ENCODE measurements at places on chromosomes 1 and 21. TPM values are rescaled to one million over a fixed set of nuclear protein-coding genes. Genes with fewer than 3 reads are reported as not detected.
A peak's percentile ranks its signal among the peaks of the same experiment; 100 is the strongest.

GRCh38 chr1:85091671-85092280, 43.5 kb upstream of the MCOLN3 start:
- peak overlapping the region; percentile 10 for H3K4me3 ChIP-seq
- no peak for DNase-seq
- no peaks in the 10 kb centered on the region for H3K36me3 ChIP-seq
- no peaks in the 10 kb centered on the region for H3K27me3 ChIP-seq
- H3K27ac ChIP-seq, result no peak overlapping the region

DNA sequence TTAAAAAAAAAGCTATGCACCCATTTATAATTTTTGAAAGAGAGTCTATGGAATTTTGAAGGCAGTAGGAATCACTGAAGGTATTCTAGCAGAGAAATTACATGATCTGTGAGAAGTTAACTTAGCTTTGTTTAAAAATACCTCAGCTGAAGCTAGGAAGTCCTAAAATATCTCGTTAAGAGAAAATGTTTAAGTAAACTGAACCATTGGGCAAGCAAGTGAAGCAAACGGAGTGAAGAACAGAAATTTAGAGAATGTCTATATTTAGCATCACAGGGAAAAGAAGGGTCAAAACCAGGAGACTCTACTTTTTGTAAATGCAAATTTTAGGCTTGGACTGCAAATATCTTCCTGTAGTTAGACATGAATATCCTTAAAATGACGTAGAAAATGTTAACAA, 230.8 kb downstream of the HMCN1 start:
- no peaks in the 10 kb centered on the region for H3K27me3 ChIP-seq
- H3K4me3 ChIP-seq, result no peak overlapping the region
- peaks cover 9% of the 10 kb centered on the region for H3K4me1 ChIP-seq
- no peak overlapping the region for H3K27ac ChIP-seq
- no peaks in the 10 kb centered on the region for H3K36me3 ChIP-seq

- H3K4me3 ChIP-seq, result no peak overlapping the region
- DNase-seq, result no peak
- peak overlapping the region; percentile 96 for H3K27ac ChIP-seq
- no peaks in the 10 kb centered on the region for H3K27me3 ChIP-seq
- H3K36me3 ChIP-seq, result no peaks in the 10 kb centered on the region
Measured at GRCh38 chr1:52139817-52140540, 1.9 kb upstream of the ZFYVE9 start.

DNA sequence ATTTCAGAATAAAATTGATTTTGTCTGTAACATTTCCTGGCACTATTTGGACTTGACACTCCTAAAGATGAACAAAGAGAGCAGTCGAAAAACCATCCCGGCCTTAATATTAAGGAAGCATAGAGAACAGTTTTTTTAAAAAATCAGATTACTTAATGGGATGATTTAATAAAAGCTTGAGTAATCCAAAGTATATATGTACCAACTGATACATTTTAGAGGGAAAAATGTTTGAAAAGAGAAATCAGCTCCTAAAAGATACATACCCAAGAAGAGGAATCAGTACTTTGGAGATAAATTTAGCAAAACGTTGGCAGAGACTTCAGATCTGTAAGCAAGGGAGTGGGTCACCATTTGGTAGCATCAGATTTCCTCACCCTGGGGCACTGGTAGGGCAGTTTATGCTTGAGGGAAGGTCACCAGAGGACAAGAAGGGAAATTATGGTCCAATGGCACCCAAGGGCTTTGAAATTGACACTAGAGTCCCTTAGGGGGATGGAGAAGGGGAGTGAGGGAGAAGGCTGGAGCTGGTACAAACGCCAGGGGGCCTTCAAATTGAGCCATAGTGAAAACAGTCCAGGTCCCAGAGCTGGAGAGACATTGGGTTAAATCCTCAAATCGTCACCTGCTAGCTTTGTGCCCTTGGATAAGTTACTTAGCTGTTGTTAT, 5.9 kb downstream of the SLAMF7 start:
- no peaks in the 10 kb centered on the region for H3K36me3 ChIP-seq
- H3K27ac ChIP-seq, result no peak overlapping the region
- H3K4me1 ChIP-seq, result no peaks in the 10 kb centered on the region
- H3K27me3 ChIP-seq, result no peaks in the 10 kb centered on the region

DNA sequence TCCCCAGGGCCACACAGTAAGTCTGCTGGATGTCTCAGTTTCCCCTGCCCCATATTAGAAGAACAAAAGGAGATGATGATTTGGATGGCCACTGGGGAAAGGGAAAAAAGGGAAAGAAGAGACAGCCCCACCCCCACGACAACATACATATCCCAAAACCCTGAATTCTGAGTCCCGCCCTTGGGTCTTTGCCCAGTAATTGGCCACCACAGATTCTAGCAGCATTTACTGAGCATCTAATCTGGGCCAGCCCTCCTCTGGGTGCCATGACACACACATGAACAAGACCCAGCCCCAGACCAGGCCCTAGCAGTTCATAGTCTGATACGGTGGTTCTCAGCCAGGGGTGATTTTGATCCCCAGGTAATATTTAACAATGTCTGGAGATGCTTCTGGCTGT, 5.2 kb upstream of the TTC4 start:
- DNase-seq, result no peak
- peaks cover 5% of the 10 kb centered on the region for H3K4me1 ChIP-seq
- H3K27ac ChIP-seq, result no peak overlapping the region
- H3K36me3 ChIP-seq, result no peaks in the 10 kb centered on the region
- H3K4me3 ChIP-seq, result no peak overlapping the region

GRCh38 chr21:42532466-42533181, 19.0 kb downstream of the SLC37A1 start:
- peak; percentile 75 for DNase-seq
- H3K27me3 ChIP-seq, result no peaks in the 10 kb centered on the region
- peaks cover 10% of the 10 kb centered on the region for H3K4me1 ChIP-seq
- H3K27ac ChIP-seq, result no peak overlapping the region
- no peak overlapping the region for H3K4me3 ChIP-seq

DNA sequence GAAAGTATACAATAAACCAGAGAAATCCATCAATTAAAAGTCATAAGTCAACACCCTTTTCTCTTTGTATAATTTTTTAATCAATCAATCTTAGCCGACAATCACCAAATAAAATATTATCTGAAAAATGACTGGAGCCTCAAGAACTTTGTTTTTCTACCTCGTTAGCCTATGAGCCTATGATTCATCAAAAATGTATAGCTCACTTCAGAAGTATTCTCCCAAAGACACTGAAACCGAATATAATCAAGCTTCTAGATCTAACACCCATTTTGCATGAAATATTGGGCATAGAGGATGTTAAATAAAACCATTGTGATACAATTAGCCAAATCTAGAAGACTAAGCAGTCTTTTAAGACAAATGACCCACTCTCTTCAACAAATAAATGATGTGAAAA, 17.8 kb upstream of the RSBN1 start:
- H3K27ac ChIP-seq, result no peak overlapping the region
- DNase-seq, result no peak
- no peak overlapping the region for H3K4me3 ChIP-seq
- no peaks in the 10 kb centered on the region for H3K4me1 ChIP-seq
- H3K27me3 ChIP-seq, result no peaks in the 10 kb centered on the region

GRCh38 chr21:45297329-45297728, 9.6 kb upstream of the POFUT2 start:
- no peak overlapping the region for H3K27ac ChIP-seq
- H3K36me3 ChIP-seq, result no peaks in the 10 kb centered on the region
- peaks cover 50% of the 10 kb centered on the region for H3K4me1 ChIP-seq
- no peak for DNase-seq
- H3K4me3 ChIP-seq, result no peak overlapping the region
- no peaks in the 10 kb centered on the region for H3K27me3 ChIP-seq

RAP1GAP gene
- total RNA-seq, result 4.9 TPM

SLC45A3 gene
- total RNA-seq, result 3.3 TPM
